ENCODE measurements at places on chromosomes 13 and 19.

- no peak for DNase-seq
These were observed 55.0 kb downstream of the ZIC5 start for GRCh38 chr13:99916366-99917103.

- DNase-seq, result no peak
These were observed 120.3 kb downstream of the PTPRS start for GRCh38 chr19:5220361-5220760.

- DNase-seq, result no peak
These were observed 10.4 kb downstream of the LMNB2 start for GRCh38 chr19:2446381-2446780.

DNA sequence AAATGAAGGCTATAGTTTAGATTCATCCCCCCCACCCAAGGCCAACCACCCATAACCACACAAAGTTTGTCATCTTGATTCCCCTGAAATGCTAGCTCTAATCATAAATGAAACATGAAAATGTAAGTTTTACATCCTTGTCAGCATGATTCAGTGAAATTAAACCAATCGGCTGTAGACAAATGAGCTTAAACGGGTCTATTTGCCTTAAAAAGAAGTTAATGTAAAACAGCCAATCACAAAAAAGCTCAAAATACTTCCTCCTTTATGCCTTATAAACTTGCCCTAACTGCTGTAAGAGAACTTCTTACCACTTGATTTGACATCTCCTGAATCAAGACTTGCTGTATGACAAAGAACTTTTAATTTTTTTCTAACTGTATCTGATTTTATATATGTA lies 34.5 kb upstream of the MRI1 start:
- no peak for DNase-seq

- DNase-seq, result no peak
These were observed 76.0 kb upstream of the TSC22D1 start for GRCh38 chr13:44652168-44652567.

GRCh38 chr19:49672131-49672919 lies 4.7 kb upstream of the PRMT1 start:
- DNase-seq, result peak; percentile 95

- peak; percentile 62 for DNase-seq
These were observed 187.1 kb downstream of the TDRD3 start for GRCh38 chr13:60583911-60584753.

DNA sequence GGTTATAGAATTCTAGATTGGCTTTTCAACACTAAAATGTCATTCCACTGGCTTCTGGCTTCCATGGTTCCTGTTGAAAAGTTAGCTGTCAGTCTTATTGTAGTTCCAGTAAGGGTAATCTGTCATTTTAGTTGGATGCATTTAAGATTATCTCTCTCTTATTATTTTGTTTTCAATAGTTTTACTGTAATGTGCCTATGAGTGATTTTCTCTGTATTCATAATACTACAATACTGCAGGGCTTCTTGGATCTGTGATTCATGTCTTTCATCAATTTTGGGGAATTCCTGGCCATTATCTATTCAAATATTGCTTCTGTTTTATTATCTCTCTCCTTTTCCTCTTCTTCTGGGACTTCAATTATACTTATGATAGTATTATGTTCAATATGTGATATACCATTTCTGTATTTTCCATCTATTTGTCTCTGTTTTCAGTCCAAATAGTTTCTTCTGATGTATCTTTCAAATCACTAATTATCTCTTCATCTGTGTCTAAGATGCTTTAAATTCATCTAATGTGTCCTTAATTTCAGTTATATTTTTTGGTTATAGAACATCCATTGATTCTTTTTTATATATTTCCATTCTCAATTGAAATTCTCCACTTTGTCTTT lies 101.5 kb downstream of the KCTD15 start:
- DNase-seq, result no peak

- DNase-seq, result no peak
These were observed 90.7 kb downstream of the RGCC start for GRCh38 chr13:41548031-41548430.

- no peak for DNase-seq
These were observed 742.2 kb upstream of the SLITRK6 start for GRCh38 chr13:86541461-86541860.

DNA sequence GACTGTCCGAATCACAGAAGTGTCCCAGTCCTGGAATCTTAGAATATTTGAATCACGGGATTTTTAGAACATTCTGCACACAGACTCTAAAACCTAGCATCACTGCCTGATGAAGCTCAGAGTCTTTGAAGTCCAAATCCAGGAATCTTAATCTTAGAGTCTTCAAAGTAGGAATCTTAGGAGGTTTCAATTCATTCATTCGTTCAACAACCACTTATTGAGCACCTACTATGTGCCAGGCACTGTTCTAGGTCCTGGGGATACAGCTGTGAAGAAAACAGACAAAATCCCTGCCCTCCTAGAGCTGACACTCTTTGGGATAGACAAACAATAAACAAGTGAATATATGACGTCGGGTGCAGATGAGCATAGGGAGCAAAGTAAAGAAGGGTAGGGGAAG lies 1.7 kb downstream of the RTN2 start:
- DNase-seq, result no peak

DNA sequence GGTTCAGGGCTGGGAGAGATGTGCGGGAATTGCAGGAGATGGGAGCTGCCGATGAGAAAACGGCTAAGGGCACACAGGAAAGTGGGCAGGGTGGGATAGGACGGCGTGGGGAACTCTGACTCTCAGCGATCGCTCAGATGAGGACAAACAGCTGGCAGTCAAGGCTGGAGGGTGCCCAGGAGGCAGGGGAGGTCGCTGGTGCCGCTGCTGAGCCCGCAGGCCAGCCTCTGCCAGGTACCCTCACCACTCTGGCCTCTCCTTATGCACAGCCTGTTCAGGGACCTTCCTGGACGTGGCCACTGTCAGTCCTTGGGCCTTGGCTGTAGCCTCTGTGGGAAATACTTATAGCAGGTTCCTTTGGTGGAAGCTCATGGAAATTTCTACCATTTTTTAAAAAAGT lies 308.6 kb downstream of the TEX29 start:
- DNase-seq, result no peak

- peak; percentile 50 for DNase-seq
These were observed 9.6 kb upstream of the RSPH6A start for GRCh38 chr19:45824531-45825262.

DNA sequence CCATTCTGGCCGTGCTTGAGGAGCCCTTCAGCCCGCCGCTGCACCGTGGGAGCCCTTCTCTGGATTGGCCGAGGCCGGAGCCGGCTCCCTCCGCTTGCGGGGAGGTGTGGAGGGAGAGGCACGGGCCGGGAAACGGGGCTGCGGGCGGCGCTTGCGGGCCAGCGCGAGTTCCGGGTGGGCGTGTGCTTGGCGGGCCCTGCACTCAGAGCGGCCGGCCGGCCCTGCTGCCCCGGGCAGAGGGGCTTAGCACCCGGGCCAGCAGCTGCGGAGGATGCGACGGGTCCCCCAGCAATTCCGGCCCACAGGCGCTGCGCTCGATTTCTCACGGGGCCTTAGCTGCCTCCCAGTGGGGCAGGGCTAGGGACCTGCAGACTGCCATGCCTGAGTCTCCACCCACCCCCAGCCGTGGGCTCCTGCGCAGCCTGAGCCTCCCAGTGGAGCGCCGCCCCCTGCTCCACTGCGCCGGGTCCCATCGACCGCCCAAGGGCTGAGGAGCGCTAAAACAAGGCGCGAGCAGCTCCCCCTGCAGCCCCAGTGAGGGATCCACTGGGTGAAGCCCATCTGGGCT lies 76.5 kb downstream of the PCDH20 start:
- DNase-seq, result no peak

- DNase-seq, result no peak
These were observed 2.7 kb upstream of the NUP62 start for GRCh38 chr19:49932041-49932451.

- DNase-seq, result no peak
These were observed 12.3 kb downstream of the LATS2 start for GRCh38 chr13:21048901-21049698.

Data from islet precursor cell (in vitro differentiated cells).